ENCODE measurements at places on chromosomes 13 and 19.

GRCh38 chr19:5850743-5851293 lies 431 bp downstream of the FUT3 start:
- DNase-seq, result no peak

GRCh38 chr13:41302743-41303142 lies 8.3 kb upstream of the NAA16 start:
- DNase-seq, result no peak

GRCh38 chr13:90997951-90998350 lies 349.5 kb upstream of the MIR17HG start:
- DNase-seq, result no peak

GRCh38 chr19:39212375-39212742 lies 8.3 kb upstream of the SYCN start:
- DNase-seq, result peak; percentile 15

GRCh38 chr13:21987793-21988192 lies 316.9 kb downstream of the FGF9 start:
- DNase-seq, result no peak

- DNase-seq, result no peak
Measured at GRCh38 chr19:48877855-48878195, 5.6 kb downstream of the PPP1R15A start.

- no peak for DNase-seq
Measured at GRCh38 chr13:110422913-110423688, 116.0 kb downstream of the COL4A2 start.

GRCh38 chr13:46361276-46361934 lies 25.6 kb downstream of the RUBCNL start:
- no peak for DNase-seq

- DNase-seq, result no peak
Measured at GRCh38 chr13:50950849-50951248, 41.3 kb downstream of the RNASEH2B start.

- no peak for DNase-seq
Measured at GRCh38 chr19:29446361-29446760, 79.4 kb upstream of the VSTM2B start.

Data from CD14-positive monocyte (primary cell).